ENCODE measurements at places on chromosomes 1 and 21.

- DNase-seq: no peak
Observed at GRCh38 chr1:20590306-20590777, 1.4 kb downstream of the CDA start.

DNA sequence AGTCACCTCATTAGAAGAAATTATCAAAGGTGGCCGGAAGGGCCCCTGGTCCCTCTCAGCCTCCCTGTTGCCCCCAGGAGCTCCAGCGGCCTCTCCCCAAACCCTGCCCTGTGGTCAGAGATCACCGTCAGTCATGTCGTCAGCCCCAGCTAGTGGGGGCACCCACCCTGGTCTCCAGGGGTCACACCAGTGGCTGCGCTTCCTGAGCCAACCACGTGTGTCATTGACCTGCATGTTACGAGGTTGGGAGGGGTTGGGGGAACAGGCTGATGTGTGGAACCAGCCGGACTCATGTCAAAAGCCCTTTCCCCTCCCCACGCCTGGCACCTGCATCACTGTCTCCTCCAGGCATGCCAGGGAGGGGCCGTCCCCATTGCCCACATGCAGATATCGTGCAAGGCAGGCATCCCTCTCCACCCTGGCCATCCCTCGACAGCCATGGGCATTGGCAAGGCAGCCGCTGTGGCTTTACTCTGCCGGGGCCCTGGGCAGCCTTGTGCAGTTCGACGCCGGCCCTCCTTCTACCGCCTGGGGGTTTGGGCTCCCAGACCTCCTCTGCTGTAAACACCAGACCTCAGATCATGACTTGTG, 128.7 kb downstream of the CRYAA start:
- no peak for DNase-seq

- no peak for DNase-seq
Observed at GRCh38 chr1:233631810-233632405, 18.0 kb downstream of the KCNK1 start.

DNA sequence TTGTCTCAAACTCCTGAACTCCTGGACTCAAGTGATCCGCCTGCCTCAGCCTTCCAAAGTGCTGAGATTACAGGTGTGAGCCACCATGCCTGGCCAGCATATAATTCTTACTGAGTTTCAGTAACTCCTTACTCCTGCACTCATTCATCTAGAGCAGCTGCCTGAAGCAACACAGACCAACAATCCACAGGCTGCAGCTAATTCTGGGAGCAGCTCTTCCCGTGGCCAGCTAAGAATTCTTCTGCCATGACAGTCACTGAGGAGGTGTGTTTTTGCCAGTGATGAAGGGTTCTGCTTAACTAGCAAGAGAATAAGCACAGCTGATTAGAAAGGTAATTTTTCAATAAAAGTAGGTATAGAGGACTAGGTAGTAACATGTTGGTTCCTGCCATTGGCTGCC, 5.4 kb downstream of the VTCN1 start:
- no peak for DNase-seq

- no peak for DNase-seq
Observed at GRCh38 chr1:156599811-156600210, 1.5 kb downstream of the GPATCH4 start.

GRCh38 chr1:180155182-180155682, 563 bp downstream of the QSOX1 start:
- DNase-seq: peak; percentile 27

GRCh38 chr1:51058858-51059257, 43.2 kb upstream of the C1orf185 start:
- no peak for DNase-seq

GRCh38 chr1:163697137-163697536, 375.4 kb downstream of the NUF2 start:
- DNase-seq: no peak

DNA sequence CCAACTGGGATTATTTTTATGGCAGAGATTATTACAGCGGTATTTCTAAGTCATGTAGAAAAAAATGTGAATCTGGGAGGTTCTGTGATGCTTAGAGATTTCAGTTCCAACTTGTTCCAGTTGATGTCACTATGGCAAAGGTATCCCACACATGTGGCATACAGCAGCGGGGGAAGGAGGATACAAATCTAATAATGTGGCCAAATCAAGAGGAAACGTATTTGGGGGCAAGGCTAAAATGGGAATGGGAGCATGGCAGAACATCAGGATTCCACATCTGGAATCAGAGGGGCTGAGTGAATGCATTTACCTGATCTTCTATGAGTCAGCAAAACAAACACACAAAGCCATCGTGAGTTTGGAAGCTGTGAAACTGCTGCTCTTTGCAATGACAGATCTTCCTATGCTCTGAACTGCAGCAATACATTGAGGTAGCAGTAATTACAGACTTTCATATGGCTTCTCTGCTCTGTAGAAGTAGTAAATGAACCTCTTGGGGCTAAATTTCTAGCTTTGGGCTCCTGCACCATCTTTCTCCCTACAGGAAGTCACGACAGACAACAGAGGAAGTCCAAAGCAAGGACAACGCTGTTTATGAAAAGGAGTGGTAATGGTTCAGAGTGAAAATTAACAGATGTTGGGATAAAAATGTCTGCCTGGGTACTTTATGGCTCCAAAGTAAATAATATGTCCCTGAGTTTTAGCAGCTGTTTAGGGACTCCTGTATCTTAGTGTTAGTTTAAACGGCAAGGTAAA, 55.5 kb downstream of the GABPA start:
- peak; percentile 51 for DNase-seq

DNA sequence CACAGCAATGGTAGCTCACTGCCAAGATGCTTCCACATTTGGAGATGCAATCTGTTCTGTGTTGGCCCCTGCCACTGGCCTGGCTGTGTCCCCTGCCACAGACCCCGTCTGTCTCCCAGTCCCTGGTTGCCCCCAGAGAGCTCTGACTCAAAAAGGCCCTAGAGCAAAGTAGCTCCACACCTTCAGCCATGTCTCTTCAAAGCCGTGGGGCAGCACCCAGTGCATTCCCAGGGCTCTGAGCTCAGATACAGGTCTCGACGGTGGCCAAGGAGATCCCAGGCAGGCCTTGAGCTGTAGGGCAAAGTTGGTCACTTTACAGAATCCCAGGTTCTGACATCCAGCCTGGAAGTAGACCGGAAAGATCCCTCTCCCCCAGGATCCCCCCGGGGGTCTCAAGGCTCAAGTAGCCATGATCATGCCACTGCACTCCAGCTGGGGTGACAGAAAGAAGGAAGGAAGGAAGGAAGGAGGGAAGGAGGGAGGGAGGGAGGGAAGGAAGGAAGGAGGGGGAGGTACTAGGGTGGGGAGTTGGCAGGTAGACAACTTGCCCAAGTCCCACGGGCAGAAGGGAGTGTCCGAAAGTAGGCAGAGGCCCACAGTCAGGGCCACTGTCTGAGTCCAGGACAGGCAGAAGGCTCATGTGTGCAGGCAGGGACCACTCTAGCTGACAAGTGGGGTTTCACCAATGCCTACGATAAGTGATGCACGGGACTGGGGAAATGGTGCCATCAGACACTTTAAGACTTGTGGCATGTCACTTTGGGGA, 4.8 kb upstream of the ARF1 start:
- no peak for DNase-seq

DNA sequence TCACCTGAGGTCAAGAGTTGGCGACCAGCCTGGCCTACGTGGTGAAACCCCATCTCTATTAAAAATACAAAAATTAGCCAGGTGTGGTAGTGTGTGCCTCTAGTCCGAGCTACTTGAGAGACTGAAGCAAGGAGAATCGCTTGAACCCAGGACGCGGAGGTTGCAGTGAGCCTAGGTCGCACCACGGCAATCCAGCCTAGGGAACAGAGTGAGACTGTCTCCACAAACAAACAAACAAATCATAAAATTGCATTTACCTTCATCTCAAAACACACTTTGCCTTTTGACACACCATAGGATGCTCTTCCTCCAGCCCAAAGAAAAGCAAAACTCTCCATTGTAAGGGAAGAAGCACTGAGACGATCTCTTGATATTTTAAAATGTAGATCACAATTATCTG, 4.3 kb downstream of the HNRNPU start:
- no peak for DNase-seq

- no peak for DNase-seq
Observed at GRCh38 chr1:177451191-177451590, 280.4 kb downstream of the BRINP2 start.

DNA sequence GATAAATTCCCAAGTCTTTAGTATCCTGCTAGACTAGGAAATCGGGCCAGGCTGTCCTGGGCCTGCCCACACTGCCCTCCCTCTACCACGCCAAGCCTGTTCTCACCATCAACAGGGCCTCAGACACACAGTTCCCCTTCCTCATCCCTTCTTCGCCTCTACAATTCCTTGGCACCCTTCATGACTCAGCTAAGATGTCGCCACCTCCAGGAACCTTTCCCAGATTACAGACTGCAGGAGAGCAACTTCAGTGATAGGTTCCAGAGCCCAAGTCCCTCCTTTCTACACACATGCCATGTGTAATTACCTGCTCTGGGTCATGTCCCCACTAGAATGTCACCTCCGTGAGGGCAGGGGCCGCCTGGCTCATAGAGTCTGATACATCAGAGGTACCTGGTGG, 3.3 kb downstream of the RIMS3 start:
- DNase-seq: no peak

GRCh38 chr1:75449998-75450397, 160.9 kb downstream of the SLC44A5 start:
- no peak for DNase-seq

DNA sequence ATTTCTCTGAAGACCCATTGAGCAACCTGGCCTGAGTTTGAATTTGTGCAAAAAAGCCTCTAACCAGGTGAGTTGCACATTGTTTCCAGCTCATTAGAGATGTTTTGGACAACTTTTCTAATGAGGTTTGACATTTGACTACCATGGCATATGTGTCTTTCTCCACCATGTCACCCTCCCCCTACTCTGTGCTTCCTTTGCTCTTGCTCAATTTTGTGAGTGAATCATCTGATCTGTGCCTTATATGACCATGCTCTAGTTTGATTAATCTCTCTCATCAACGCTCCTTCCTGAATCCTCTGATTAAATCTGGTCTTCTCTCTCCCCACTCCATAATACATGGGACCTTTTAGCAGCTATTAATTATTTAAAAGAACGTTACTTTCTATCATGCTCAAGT, 144.8 kb upstream of the SAMSN1 start:
- DNase-seq: no peak

DNA sequence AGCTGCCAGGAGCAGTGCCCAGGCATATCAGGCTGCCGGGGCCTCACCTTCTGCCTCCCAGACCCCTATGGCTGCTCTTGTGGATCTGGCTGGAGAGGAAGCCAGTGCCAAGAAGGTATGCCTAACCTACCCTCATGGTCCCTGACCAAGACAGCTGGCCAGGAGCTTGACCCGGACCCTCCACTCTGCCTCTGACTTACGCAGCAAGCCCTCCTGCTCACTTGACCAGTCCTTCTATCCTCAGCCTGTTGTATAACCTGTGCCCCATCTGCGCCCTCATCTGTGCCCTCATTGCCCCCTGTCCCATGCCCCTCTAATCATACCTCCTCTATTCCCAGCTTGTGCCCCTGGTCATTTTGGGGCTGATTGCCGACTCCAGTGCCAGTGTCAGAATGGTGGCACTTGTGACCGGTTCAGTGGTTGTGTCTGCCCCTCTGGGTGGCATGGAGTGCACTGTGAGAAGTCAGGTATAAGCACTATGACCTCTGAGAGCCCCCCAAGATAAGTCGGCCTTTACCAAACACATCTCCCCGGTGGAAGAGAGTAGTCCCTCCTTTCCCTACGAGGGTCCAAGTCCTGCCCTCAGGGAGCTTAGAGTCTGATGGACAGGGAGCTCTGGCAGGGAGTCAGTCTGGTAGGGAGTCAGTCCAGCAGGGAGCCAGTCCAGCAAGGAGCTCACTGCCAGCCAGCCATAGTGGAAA, 6.8 kb downstream of the TIE1 start:
- no peak for DNase-seq

DNA sequence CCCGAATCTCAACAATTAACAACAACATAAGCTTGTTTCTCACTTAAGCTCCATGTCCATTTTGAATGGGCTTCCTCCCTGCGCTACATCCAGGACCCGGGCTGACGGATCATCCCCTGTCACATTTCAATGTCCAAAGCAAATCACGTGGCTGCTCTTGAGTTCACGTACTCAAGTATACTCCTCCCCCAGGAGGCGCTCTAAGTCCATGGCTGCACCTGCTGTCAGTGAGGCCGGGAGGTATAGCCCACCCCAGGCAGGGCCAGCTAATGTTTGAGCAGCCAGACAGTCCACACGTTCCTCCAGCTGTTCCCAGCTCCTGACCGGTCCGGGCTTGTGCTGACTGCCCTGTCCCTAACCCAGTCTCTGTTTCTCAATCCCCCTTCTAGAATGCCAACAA, 220.8 kb downstream of the SLC35F3 start:
- DNase-seq: no peak

DNA sequence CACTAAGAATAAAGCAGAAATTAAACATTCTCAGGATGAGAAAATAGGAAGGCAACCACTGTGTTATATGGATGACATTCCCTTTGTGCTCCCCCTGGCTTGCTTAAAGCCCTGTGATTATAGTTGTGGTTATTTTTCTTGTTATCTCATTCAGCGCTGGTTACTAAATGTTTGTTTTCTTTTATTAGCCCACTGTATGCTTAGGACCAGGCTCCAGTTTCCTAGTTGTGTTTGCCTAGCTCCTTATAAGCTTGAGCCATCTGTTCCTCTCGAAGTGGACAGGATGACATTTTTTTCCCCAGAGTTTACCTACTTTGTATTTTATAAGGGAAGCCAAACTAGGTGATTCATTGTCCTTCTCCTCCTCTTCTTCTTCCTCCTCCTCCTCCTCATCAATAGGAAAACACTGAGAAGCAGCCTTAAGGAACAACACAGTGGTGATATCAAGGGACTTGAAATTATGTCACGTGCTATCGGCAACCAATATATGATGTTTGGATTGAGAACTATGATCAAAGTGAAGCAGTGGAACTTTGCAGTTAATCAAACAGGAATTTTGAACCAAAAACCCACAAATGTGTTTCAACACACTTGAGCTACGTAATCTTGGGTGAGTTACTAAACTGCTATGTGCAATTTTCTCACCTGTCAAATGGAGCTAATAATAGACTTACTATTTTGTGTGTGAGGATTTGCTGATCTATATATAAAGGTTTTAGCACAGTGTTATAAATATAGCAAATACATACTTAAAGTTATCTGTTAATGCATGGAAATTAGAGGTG, 35.1 kb upstream of the RGS7 start:
- no peak for DNase-seq

DNA sequence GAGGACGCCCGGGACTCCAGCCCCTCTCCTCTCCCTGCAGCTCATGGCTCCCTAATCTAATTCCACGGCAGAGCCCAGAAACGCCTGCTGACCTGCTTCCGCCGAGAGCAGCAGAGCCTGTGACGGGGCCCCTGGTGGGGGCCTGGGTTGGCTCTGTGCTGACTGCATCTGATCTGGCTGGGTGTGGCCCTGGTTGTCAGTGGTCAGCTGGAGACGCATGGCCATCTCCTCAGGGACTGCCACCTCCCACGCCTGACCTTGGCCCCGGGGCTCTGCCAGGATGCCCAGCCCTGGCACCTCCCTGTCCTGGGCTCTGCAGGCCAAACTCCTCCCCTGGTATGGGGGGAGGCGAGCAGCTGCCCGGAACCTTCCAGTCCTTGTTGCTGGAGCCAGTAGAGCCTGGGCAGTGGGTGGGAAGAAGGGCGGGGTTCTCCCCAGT, 1.1 kb upstream of the PLCH2 start:
- peak; percentile 44 for DNase-seq

- no peak for DNase-seq
Observed at GRCh38 chr21:22544747-22545146, 1546.5 kb downstream of the NCAM2 start.
